ENCODE measurements at places on chromosomes 1 and 21. TPM values are rescaled to one million over a fixed set of nuclear protein-coding genes. Genes with fewer than 3 reads are reported as not detected.

DNA sequence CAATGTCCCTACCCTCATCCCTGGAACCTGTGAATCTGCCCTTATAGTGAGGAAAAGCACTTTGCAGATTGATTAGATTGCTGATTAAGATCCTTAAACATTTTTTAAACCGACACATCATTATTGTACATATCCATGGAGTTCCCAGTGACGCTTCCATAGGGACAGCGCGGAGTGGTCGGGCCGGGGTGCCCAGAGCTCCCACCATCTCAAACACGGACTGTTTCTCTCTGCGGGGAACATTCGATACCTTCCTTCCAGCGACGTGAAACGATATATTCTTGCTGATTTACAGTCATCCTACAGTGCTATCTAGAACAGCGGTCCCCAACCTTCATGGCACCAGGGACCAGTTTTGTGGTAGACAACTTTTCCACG is 4.0 kb downstream of the KRTAP10-12 start:
- no peaks in the 10 kb centered on the region for H3K27me3 ChIP-seq
- no peak overlapping the region for H3K4me3 ChIP-seq
- DNase-seq: no peak
- no peaks in the 10 kb centered on the region for H3K36me3 ChIP-seq
- no peaks in the 10 kb centered on the region for H3K4me1 ChIP-seq

- H3K4me3 ChIP-seq: no peak overlapping the region
- DNase-seq: no peak
- no peaks in the 10 kb centered on the region for H3K27me3 ChIP-seq
- no peaks in the 10 kb centered on the region for H3K36me3 ChIP-seq
- H3K27ac ChIP-seq: no peak overlapping the region
Observed at GRCh38 chr1:70227439-70227838, 6.3 kb downstream of the SRSF11 start.

DNA sequence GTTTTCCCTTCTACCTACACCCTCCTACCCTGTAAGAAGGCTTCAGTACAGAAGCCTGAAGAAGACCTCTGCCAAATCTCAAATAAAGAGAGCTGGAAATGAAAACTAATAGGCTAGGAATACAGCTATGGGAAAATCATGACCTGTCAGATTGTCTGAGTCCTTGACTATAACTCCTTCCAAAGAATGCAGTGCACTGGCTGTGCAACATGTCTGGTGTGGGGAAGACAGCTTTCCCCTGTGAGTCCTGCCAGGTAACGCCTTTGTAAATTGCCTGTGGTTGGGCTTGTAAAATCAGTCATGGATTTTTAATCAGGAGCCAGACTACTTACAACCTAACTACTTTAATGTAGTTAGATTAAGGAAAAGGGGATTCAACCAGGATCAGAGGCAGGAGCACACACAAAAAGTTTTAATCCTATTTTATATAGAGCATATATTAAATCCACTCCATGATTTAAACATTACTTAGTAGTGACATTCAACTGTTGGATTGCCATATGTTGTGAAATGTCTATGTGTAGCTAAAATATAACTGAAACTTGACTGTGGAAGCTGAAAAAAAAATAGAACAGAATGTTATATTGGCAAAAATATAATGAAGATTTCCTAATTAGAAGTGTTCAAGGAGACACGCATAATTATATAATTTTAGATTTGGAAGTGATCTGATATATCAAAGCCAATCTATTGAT is 1667.8 kb downstream of the KCNT2 start:
- no peaks in the 10 kb centered on the region for H3K4me1 ChIP-seq
- no peaks in the 10 kb centered on the region for H3K27me3 ChIP-seq
- no peaks in the 10 kb centered on the region for H3K36me3 ChIP-seq
- no peak overlapping the region for H3K4me3 ChIP-seq
- H3K27ac ChIP-seq: no peak overlapping the region

DNA sequence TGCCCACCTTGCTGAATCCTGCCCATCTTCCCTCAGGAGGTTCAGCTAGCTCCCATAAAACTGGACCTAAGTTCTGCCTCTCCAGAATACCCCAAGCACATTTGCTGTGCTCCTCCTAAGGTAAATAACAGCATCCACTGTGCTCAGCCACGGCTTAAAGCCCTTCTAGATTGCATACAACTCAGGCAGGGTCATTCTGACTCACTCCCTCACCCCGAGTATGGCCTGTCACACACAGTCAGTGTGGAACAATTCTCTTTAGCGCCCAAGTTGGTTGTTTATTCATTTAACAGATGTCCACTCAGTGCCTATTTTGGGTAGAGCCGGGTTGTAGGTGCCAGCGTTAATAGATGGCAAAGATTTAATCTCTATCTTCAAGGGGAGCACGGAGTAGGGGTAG is 147.5 kb upstream of the EDN2 start:
- H3K27ac ChIP-seq: no peak overlapping the region
- no peaks in the 10 kb centered on the region for H3K27me3 ChIP-seq
- no peak for DNase-seq
- no peaks in the 10 kb centered on the region for H3K36me3 ChIP-seq
- H3K4me1 ChIP-seq: no peaks in the 10 kb centered on the region

DNA sequence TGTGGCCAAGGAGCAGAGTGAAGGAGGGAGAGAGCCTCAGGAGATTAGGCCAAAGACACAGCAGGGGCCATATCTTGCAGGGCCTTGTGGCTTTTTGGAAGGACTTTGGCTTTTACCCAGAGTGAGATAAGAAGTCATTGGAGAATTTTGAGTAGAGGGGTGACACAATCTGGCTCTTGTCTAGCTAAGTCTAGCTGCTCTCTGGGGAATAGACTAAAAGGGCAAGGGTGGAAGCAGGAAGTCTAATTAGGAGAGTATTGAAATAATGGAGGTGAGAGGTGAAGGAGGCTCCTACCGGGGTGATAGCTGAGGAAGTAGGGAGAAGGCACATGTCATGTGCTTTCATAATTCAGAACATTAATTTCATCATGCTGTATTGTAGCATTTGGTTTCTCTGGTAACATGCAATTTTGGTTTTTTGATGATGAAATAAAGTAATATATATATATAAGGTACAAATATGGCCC is 34.3 kb upstream of the KCNA3 start:
- no peak overlapping the region for H3K27ac ChIP-seq
- no peak overlapping the region for H3K4me3 ChIP-seq
- no peak for DNase-seq
- H3K36me3 ChIP-seq: no peaks in the 10 kb centered on the region

- peaks cover 19% of the 10 kb centered on the region for H3K4me1 ChIP-seq
- no peak for DNase-seq
- H3K4me3 ChIP-seq: no peak overlapping the region
- no peak overlapping the region for H3K27ac ChIP-seq
- no peaks in the 10 kb centered on the region for H3K36me3 ChIP-seq
Observed at GRCh38 chr21:34223376-34223775, 140.4 kb upstream of the KCNE2 start.

DNA sequence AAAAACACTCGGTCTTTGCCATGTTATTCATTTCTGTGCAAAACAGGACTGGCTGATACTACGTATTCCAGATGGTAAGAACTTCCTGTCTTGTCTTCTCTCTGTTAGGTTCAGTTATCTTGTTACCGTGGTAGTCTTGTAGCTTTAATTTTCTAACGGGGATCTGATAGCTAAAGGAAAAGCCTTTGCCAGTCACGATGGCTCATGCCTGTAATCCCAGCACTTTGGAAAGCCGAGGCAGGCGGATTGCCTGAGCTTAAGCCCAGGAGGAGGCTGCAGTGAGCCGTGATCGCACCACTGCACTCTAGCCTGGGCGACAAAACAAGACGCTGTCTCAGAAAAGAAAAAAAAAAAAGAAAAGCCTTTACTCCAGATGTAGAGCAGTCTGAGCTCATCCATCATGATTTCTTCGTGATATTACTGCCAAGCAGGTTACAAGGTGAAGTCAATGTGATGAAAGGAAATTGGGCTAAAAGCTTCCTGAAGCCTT is 11.1 kb upstream of the MSTO1 start:
- DNase-seq: no peak
- H3K4me3 ChIP-seq: no peak overlapping the region
- H3K27ac ChIP-seq: no peak overlapping the region
- no peaks in the 10 kb centered on the region for H3K36me3 ChIP-seq
- no peaks in the 10 kb centered on the region for H3K27me3 ChIP-seq

RNU1-3 gene
- under 0.01 TPM for total RNA-seq

DNA sequence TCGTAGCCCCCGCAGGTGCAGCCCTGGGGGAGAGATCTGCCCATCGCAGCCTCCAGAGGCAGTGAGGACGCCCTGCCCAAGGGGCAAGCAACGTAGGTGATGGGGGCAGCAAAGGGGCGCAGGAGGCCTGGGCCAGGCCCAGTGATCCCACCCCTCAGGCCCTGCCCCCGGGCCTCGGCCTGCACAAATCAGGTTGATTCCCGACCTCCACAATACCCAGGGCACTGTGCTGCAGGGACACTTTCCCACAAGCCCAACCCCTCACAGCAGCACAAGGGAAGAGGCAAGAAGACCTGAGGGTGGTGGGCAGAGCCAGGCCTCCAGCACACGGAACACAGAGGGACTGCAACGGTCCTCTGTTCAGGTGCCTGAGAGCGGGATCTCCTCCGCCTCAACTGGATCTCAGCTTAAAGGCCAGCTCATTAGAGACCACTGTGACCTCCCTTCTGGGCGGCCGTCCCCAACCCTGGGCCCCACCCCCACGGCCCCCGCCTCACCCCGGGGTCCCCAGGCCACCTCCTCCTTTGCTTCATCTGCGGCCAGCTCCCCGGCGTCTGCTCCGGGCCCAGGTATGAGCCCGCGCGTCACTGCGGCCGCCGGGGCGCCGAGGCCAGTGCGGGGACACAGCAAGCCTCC is 812 bp upstream of the ARF1 start:
- peak overlapping the region; percentile 99 for H3K4me3 ChIP-seq
- DNase-seq: no peak
- peak overlapping the region; percentile 97 for H3K27ac ChIP-seq
- peaks cover 21% of the 10 kb centered on the region for H3K4me1 ChIP-seq
- H3K36me3 ChIP-seq: no peaks in the 10 kb centered on the region

GRCh38 chr21:26909972-26910371 is 56.9 kb downstream of the ADAMTS5 start:
- H3K4me1 ChIP-seq: no peaks in the 10 kb centered on the region
- no peak for DNase-seq
- H3K4me3 ChIP-seq: no peak overlapping the region
- H3K27me3 ChIP-seq: no peaks in the 10 kb centered on the region

- H3K36me3 ChIP-seq: no peaks in the 10 kb centered on the region
- H3K4me3 ChIP-seq: no peak overlapping the region
- H3K27ac ChIP-seq: no peak overlapping the region
Observed at GRCh38 chr1:101520302-101520701, 283.5 kb downstream of the S1PR1 start.

Measured in ovary (tissue), 10 donors.